ENCODE measurements at places on chromosomes 7 and 10.
A peak's percentile ranks its signal among the peaks of the same experiment; 100 is the strongest.

- DNase-seq, result no peak
These were observed 5.8 kb downstream of the GNB2 start for GRCh38 chr7:100679129-100679926.

GRCh38 chr7:119281181-119281846, 991.7 kb upstream of the KCND2 start:
- no peak for DNase-seq

GRCh38 chr10:132657748-132658147, 120.2 kb downstream of the INPP5A start:
- DNase-seq, result no peak

- DNase-seq, result peak; percentile 80
These were observed 89.6 kb downstream of the PPP1R17 start for GRCh38 chr7:31776616-31777015.

- peak; percentile 34 for DNase-seq
These were observed 50.2 kb downstream of the APBB1IP start for GRCh38 chr10:26488344-26488743.

GRCh38 chr10:129533281-129533680, 66.2 kb downstream of the MGMT start:
- DNase-seq, result no peak

- DNase-seq, result no peak
These were observed 80.7 kb downstream of the LHPP start for GRCh38 chr10:124542336-124542735.

- no peak for DNase-seq
These were observed 961.7 kb downstream of the CNTNAP2 start for GRCh38 chr7:147078312-147078711.

- DNase-seq, result no peak
These were observed 274.4 kb downstream of the KIF20B start for GRCh38 chr10:89975771-89976170.

DNA sequence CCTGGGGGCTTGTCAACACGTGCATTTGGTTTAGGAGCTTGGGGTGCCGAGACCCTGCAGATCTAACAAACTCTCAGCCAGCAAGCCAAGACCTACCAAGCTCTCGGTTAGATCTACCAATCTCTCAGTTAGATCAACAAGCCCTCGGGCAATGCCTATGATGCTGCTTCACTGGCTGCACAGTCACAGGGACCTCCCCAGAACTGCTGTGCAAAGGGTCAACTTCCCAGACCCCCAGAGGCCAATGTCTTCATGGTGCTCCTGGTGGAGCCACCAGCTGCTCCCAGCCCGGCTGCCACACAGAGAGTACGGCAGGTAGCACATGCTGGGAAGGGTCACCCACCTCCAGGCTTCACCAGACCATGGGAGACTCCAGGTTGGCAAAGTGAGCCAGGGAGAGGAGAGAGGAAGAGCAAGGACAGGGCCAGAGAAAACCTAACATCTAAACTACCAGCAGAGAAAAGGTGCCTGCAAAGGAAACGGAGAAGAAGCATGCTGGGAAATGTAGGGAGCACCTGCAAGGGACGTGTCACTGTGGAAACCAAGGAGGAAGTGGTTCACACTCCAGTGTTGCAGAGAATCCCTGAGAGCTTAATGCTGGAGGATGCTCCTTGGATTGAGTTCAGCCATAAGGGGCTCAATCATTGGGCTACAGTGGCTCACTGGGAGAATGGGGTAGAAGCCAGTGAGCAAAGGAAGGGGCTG, 51.5 kb upstream of the GDF10 start:
- no peak for DNase-seq

DNA sequence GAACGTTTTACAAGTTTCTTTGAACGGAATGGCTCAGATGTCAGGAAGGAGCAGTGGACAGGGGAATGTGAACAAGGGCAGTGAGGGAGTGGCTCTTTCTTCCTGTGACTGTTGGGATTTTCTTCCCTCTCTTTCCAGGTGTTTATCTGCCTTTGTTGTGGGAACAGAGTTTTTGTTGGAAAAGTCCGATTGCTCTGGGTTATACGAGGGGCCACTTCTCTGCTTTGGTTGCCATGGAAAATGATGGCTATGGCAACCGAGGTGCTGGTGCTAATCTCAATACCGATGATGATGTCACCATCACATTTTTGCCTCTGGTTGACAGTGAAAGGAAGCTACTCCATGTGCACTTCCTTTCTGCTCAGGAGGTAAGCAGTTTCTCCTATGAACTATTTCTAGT, 41.4 kb downstream of the ZRANB1 start:
- no peak for DNase-seq

DNA sequence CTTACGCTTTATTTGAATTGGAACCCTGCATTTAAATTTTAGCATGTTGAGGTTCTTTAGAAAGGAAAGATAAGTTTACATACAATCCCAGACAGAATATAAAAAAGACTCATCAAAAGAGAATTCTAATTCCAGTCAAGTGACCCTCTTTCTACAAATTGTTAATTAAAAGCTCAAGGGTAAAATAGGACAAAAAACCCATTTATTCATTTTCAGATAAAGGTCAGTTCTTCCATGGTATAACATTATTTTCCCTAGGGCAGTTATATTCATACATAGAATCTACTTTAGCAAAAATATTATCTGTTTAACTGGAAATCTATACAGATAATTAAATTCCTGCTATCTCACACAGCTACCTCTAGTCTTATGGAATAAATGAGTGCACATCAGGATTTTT, 137.5 kb upstream of the LAMB4 start:
- DNase-seq, result no peak

- DNase-seq, result peak; percentile 16
These were observed 1.2 kb downstream of the HIPK2 start for GRCh38 chr7:139776486-139777132.

DNA sequence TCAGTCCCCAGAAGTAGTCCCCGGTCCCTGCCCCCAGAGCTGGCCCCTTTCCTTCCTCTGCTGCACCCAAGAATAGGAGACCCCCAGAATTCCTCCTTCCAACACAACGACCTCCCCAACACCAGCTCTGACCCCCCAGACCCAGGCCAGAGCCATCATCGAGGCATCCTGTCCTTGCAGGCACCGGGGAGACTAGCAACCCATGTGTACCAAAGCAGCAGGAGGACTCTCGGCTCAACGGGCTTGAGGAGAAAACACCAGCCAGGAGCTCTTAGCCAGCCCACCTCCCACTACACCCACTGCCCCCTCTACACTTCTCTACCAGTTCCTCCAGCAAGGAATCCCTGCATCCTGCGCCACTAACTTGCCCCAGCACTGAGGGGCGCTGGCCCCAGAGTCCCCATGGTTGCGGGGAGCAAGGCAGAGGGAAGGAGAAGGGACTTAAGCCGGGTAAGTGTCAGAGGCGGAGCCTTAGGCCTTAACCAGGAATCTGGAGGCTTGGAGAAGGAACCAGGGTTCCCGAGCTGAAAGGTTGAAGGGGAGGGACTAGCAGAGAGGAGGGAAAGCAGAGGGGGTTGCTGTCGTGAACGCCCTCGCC, 3.9 kb downstream of the GRID1 start:
- DNase-seq, result no peak

DNA sequence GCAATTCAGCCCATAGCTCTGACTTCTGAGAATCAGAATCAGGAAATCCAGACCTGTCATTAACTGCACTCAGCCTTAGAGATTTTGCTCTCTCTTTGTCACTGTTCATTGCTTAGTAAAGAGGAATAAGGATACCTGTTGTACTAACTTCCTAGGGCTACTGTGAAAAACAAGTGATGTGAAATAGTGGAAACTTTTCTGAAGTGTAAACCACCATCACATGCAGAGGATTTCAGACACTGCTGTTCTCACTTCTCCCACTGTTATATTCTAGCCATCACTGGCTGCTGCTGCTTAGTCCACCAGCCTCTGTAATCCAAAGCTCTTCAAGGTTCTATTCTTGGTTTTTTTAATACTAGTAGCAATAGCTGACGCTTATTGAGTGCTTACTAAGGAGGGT, 129.6 kb upstream of the CCDC6 start:
- DNase-seq, result no peak

GRCh38 chr10:120517196-120517595, 60.2 kb downstream of the PLPP4 start:
- no peak for DNase-seq

DNA sequence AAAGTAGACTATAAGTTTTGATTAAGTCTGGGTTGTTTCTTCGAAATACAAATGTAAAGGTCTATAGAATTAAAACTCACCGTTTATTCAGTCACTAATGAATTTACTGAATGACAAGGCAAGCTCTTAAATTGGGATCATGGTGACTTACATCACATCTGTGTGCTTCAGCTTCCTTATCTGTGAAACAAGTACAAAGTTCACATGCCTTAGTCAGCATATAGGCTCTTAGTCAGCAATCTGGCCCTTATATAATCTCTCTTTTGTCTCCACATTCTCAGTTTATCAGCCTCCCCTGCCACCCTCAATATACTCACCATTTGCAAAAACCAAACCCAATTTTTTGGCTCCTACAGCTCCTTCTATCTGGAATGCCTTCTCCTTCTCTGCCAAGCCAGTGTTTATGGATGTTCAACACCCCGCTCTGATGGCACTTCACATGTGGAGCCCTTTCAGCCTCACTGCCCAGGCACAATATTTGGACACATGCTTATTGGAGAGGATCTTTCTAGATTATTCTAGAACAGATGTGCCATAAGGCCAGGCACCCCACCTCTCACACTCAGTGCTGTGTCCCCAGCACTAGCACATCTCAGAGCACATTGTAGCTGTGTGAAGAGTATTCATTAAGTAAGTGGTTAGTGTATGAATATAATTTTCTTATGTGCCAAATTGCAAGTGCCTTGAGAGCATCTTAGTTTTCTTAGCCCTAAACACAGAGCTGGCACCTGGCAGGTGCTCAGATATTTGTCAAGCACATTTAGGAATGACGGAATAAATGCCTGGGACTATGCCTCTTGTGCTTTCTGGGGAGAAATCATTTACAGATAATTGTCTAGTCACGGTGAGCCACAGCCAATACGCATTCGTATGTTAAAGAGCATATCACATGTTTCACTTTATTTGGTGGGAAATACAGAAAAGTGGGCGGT, 9.8 kb upstream of the LAMB1 start:
- no peak for DNase-seq

DNA sequence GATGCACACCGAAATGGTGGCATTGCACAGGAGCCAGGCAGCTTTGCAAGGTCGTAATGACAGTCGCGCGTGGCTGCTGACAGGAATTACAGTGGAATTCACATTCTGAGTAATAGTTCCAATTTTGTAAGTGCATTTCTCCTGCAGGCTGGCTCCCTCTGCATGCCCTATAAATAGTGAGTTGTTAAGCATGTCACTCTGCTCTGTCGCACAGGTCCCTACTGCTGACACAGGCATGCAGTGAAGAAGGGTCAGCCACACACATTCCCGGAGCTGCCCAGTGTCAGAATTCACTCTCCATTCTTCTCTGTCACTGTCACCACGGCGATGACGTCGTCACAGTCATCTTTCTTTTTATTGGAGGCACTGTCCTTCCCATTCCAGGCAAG, 49.2 kb upstream of the SHH start:
- DNase-seq, result no peak

DNA sequence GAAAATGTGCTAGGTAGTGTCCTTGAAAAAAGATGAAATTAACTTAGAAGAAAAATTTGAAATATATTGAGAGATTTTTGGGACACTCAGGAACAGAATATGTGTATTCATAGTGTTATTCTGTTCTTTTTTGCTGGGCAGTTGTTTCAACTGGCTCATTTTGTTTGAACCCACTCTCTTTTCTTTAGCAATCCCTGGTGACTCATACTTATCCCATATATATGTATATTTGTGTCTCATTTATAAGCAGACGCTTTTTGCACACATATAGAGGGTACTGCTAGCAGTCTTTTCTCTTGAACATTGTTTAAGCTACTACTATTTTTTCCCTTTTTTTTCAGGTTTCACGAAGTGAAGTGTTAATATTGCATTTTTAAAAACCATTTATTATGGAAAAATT, 1.9 kb downstream of the EXOC6 start:
- no peak for DNase-seq

DNA sequence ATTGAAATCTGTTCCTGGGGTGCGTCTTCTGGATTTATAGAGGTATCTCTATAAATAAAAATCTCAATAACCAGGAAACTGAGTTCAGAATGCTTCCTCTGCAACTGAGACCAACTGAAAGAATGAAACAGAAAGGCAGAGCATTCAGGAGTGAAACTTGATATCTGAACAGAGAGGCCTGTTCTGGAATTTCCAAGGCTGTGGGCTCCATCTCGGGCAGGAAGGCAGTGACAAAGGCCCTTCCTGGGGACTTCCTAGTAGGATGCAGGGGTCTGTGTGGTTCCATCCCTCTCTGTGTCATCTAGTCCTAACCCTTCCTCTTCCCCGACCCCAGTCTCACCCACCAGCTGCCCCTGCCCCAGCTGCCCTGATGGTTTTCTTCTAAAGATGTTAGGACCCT, 52.0 kb downstream of the JCAD start:
- no peak for DNase-seq

- no peak for DNase-seq
These were observed 165.6 kb upstream of the ASAH2 start for GRCh38 chr10:50416881-50417280.

DNA sequence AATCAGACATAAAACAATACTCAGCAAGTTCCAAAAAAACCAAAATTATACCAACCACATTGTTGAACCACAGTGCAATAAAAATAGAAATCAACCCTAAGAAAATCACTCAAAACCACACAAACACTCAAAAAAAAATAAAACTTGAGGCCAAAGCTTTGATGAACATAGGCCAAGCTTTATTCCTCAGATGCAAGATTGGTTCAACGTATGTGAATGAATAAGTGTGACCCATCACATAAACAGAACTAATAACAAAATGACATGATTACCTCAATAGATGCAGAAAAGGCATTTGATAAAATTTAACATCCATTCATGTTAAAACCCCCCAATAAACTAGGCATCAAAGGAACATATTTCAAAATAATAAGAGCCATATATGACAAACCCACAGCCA, 506.1 kb upstream of the FZD8 start:
- DNase-seq, result no peak

GRCh38 chr7:157429001-157429679, 92.3 kb downstream of the DNAJB6 start:
- DNase-seq, result no peak

- DNase-seq, result no peak
These were observed 8.9 kb upstream of the ZNF777 start for GRCh38 chr7:149469806-149470205.

DNA sequence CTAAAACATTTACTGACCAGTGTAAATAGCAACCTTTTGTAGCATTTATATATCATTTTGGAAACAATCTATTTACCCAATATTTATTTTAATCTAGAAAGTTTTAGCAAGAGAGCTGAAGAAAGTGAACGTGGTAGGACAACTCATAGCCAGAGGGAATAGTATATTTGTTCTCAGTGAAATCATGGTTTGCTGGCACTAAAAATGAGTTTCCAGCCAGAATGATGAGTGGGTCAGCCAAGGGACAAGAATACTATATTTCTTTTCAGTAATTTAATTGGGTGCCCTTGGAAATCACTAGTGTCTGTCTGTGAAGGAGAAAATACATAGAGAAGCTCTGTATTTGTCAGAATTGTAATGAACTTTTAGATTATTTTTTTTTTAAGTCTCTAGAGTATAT, 74.9 kb downstream of the MINPP1 start:
- DNase-seq, result no peak

All from urothelium cell line (cell line).